ENCODE measurements at places on chromosomes 2 and 18.
A peak's percentile ranks its signal among the peaks of the same experiment; 100 is the strongest.

DNA sequence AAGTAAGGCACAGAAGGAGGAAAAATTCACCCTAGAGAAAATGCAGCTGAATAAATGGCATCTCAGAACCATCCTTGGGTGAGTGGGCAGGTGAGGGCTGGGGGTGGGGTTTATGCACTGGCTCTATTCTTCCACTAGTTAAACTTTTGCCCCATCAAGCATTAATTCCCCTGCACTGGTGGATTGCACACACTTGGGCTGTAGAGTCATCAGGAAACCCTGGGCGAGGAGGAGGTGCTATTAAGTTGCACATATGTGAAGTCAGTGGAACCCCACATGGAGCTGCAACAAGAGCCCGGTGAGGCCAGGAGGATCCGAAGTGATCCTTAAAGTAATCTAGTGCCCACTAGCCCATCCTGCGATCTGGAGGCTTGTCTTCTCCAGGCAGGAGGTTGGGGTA lies 6.8 kb upstream of the DNAJB2 start:
- DNase-seq: no peak

DNA sequence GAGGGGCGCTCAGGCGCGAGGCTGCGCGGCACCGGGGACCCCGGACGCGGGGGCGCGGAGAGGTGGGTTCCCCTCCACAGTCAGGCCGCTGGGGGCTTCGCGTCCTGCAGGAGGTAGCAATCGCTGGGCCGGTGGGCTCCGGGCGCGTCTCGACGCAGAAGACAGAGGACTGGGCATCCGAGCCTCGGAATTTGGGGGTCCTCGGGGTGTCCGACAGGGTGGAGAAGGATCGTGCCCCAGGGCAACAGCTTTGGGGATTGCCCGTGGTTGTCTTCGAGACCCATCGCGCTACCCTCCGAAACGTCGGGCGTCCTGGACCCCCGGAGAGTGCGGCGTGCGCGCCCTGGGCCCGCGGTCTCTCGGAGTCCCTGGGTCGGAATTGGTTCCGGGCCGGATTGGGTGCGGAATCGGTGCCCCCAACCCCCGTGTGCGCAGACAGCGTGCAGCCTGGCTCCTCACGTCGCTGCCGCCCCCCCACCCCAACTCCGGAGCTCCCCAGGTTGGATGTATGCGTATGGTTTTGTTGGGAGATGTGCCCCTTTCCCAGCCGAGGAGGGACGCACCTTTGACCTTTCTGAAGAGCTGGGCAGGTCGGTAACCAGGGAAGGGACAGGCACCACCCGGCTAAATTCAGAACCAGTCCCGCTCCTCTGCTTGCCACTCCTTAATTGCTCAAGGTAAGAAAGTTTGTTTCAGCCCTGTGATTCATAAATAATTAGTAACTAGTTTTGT lies 750 bp downstream of the NPAS2 start:
- DNase-seq: peak; percentile 54

GRCh38 chr18:55286257-55286825 lies 301.7 kb downstream of the TCF4 start:
- no peak for DNase-seq

DNA sequence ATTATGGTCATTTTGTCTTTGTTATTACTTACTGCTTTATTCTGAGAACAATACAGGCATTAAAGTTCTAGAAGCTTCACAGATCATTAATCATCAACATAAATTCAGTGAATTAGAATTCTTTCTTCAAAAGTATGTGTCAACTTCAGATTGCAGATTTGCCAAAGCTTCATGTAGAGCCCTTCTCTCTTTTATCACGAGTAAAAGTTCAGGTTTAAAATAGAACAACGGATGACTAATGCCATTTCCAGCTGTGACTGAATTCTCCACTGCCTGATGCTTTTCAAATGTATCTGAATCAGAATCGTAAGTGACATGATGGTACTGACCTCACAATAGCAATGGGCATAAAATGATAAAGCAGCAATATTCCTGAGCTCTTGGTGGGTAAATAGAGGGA lies 116.0 kb downstream of the ABCA12 start:
- no peak for DNase-seq

DNA sequence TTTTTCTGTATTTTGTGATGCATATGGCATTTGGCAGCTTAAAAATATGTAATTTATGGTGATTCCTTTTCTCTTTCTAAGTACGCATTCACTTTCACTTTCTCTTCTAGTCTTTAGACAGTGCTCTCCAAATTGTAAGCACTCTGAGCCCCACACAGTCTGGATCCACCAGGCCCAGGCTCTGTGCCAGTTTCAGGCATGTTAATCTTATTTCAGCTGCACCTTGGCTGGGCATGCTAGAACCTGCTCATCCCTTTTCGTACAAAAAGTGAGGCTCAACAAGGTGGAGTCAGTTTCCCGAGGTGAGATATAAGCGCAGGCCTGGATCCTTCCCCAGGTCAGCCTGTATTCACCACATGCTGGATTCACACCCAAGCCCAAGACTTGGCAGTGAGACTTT lies 203.9 kb downstream of the MTX2 start:
- peak; percentile 68 for DNase-seq

- DNase-seq: no peak
Observed at GRCh38 chr2:99472600-99472960, 17.2 kb downstream of the REV1 start.

- no peak for DNase-seq
Observed at GRCh38 chr2:109162999-109163398, 34.0 kb downstream of the SH3RF3 start.

DNA sequence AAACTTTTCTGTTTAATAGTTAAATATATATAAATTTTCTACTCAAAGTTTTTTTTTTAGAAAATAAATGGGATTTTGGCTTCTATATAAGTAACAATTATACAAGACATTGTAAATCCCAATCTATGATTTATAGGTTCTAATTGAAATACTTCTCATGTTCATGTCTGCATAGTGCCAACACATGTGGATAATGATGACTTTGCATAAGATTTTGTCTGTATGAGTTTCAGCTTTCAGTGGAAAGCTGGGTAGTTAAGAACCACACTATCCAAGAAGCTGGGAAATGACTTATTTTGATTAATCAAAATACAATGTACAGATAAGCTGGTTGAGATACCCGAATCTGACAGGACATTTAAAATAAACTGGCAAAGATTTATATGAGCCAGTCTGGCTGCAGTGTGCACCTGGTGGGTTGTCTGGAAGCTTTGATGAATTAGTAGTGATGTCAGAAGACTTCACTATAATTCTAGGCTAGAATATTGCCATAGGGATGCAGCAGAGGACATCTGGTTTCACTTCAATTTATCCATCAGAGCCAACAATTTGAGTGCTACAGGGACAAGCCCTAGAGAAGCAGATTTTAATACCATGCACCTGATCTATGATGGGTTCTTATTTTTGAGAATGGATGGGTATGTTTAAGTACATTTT lies 45.4 kb downstream of the EML6 start:
- no peak for DNase-seq

- DNase-seq: no peak
Observed at GRCh38 chr2:219430633-219431615, 3.7 kb upstream of the SPEG start.

GRCh38 chr2:9952286-9952737 lies 819 bp downstream of the GRHL1 start:
- DNase-seq: no peak

- no peak for DNase-seq
Observed at GRCh38 chr18:11993264-11993916, 12.1 kb downstream of the IMPA2 start.

DNA sequence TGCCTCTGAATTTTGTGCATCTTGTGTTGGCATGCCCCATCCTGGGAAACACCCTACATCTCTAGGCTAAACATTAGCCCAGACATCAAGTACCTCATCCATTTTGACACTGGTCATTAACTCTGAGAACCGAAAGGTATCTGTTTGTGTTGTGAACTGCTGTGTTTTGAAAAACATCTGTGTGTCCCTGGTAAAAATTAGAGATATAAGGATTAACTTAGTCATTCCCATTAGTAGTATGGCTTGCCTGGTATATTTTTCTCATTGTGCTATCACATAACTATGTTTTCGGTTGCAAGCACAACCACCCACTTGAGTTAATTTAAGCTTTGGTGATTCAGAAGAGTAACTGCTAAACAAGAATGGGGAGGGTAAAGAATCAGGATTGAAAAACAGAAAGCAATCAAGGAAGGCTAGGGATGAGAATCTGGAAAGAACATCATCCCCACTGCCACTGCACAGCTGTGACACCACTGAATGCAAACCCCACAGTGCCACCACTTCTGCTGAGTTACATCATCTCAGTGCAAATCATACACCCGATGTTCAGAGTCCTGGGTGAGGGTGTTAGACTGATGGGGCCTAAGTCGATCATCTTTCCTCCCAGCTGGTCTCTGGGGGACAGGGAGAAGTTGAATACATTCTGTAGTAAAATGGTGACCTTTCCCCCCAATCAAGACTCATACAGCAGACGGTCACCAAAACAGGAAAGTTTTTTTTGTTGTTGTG lies 234.0 kb downstream of the EPHA4 start:
- DNase-seq: no peak

DNA sequence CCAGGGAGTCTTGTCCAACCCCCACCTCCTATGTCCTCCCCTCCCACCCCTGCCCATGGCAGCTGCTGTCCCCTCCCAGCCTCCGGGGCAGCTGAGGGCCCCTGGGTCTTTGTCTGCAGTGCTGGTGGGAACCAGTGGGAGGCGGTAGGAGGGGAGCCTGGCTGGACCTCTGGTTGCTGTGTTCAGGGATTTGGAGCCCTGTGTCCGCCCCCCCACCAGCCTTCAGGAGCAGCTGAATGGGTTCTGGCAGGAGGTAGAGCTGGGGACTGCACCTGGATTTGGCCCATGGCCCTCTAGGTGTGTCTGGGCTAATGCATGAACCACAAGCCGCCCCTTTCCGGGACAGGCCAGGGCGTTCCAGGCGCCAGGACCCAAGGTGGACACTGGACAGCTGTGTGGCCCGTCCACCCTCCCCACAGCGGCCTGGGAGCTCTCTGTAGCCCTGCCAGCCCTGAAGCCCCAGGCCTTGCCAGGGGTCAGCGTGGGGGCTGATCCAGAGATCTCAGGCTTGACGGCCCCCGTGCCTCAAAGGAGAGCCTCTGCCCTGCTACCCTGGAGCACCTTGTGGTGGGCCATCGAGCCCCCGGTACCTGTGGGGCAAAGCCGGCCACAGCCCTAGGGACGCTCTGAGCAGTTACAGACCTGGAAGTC lies 25.4 kb downstream of the GPC1 start:
- DNase-seq: no peak

- no peak for DNase-seq
Observed at GRCh38 chr2:72094701-72095100, 53.0 kb downstream of the CYP26B1 start.

- no peak for DNase-seq
Observed at GRCh38 chr18:49974079-49974478, 160.7 kb upstream of the ACAA2 start.

Measured in left lobe of liver (tissue), 2 donors.